Thymus (tissue), 14 donors: ENCODE measurements at places on chromosomes 7 and 10. TPM values are rescaled to one million over a fixed set of nuclear protein-coding genes. Genes with fewer than 3 reads are reported as not detected.
A peak's percentile ranks its signal among the peaks of the same experiment; 100 is the strongest.

DNA sequence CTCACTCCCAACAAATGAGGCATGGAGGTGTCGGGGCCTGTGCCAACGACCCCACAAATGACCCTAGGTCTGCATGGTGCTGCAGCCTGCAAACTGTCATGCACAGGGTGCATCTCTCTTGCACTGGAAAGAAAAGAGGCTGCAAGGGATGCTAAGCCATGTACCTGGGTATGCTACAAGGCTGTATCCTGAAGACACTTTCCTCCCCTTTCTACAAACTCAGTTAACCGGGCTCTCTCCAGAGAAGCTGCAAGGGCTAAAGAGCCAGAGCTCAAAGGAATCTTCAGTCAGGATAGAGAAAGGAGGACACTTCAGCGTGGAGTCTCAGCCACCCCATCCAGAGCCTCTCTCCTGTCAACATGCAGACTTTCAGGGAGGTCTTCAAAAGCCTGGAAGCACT is 449.0 kb downstream of the GRID1 start:
- no peaks in the 10 kb centered on the region for H3K36me3 ChIP-seq

GRCh38 chr7:108093851-108094331 is 36.3 kb downstream of the LAMB4 start:
- H3K27ac ChIP-seq, result no peak overlapping the region
- H3K27me3 ChIP-seq, result no peaks in the 10 kb centered on the region
- DNase-seq, result no peak

DNA sequence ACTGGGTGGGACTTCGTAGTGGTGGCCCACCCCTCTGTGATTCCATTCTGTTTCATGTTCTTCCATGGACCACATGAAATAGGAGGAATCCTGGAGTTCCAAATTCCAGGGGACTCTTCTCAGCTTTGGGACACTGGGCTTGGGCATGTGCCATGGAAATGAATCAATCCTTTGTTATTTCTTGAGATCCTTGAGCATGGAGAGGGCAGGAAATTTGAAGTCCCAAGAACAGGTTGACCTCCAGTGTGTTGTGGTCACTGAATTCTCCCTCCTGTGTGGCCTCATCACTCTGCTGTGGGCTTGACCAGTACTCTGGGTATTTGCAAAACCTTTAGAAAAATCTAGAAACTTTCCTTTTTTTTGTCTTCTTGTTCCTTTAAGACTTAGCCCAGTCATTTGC is 22.7 kb downstream of the TACR2 start:
- no peaks in the 10 kb centered on the region for H3K27me3 ChIP-seq
- H3K27ac ChIP-seq, result no peak overlapping the region
- no peak overlapping the region for H3K4me3 ChIP-seq
- peaks cover 62% of the 10 kb centered on the region for H3K36me3 ChIP-seq
- peaks cover 4% of the 10 kb centered on the region for H3K4me1 ChIP-seq
- DNase-seq, result no peak

DNA sequence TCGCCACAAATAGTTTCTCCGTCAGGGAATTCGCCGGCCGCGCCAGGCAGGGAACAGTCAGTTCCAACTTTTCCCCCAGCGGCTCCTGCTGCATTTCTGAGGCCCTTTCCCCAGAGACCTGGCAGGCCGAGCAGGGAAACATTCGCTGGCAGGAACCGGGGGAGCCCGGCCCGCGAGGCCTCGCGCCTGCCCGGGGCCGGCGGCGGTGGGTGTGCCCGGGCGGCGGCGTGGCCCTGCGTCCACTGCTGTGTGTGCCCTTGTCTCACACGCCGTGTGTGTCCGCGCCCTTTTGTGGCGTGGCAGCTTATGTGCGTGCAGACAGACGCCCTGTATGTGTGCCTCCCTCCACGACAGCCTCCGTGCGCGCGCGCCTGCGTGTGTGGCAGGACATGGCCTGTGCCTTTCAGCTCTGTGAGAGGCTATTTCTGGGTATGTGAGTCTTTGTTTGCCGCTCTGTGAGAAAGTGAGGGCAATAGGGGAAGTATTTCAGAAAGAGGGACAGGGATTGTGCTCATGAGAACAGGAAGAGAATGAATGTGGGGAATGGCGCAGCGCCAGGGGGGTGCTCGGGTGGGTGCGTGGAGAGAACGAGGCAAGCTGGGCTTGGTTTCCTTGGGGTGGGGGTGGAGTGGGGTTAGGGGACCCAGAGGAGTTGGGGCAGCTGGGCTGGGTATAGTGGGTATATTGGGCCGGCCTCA is 689 bp upstream of the SMARCD3 start:
- peaks cover 56% of the 10 kb centered on the region for H3K4me1 ChIP-seq
- H3K4me3 ChIP-seq, result peak overlapping the region; percentile 48
- no peak for DNase-seq
- H3K36me3 ChIP-seq, result no peaks in the 10 kb centered on the region
- H3K27ac ChIP-seq, result no peak overlapping the region

PODXL gene
- 4.1 TPM for polyA plus RNA-seq

EPDR1 gene
- polyA plus RNA-seq, result 7.2 TPM

GRCh38 chr7:83608716-83609115 is 40.2 kb downstream of the SEMA3E start:
- no peaks in the 10 kb centered on the region for H3K4me1 ChIP-seq
- H3K27me3 ChIP-seq, result no peaks in the 10 kb centered on the region

DNA sequence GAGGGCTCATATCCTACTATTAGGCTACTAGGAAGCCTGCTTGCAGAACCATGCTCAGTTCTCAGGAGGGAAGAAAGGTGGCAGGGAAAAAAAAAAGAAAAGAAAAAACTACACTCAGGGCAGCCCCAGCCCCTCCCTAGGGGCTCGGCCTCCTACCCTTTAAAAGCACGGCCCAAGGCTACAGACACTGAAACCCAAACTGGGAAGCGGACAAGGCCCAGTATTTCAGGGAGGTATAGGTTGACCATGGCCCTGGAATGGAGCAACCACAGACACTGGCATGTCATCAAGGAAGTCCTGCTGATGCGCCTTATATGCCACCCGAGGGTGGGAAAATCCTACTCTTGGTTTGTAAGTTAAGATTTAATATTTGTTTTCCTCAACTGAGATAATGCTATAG is 50.8 kb downstream of the DLG5 start:
- no peaks in the 10 kb centered on the region for H3K36me3 ChIP-seq
- H3K4me1 ChIP-seq, result no peaks in the 10 kb centered on the region
- no peak overlapping the region for H3K27ac ChIP-seq
- peaks cover 6% of the 10 kb centered on the region for H3K27me3 ChIP-seq

DNA sequence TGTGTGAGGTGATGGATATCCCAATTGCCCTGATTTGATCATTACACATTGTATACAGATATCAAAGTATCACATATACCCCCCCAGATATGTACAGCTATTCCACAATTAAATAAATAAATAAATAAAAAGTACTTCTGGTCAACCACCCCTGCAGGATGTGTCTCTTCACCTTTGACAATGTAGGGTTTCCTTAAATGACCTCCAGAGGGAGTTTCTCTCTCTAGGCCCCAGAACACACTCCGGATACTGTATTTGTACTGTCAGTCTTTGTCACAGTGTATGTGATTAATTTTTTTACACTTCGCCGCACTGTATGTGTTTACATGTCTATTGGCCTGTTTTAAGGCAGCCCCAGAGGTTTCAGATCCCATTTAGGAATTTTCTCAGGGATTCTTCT is 123.6 kb downstream of the ADCYAP1R1 start:
- no peaks in the 10 kb centered on the region for H3K4me1 ChIP-seq
- H3K36me3 ChIP-seq, result no peaks in the 10 kb centered on the region
- H3K27ac ChIP-seq, result no peak overlapping the region
- no peak for DNase-seq
- no peak overlapping the region for H3K4me3 ChIP-seq
- no peaks in the 10 kb centered on the region for H3K27me3 ChIP-seq

DNA sequence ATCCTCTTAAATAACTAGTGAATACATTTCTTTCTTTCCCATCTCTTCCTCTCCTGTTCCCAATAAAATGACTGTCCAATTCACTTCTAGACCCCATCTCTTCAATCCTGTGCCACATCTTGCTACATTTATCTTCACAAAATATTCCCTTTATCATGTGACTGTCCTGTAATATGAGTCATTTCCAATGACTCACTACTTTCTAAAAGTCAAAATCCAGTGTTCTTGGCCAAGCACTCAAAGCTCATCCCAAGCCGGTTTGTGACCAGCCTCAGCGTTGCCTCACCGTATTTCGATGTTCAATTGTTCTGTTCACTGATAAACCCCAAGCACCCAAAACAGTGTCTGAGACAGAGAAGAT is 104.7 kb downstream of the PARD3 start:
- H3K27me3 ChIP-seq, result no peaks in the 10 kb centered on the region
- DNase-seq, result no peak
- no peak overlapping the region for H3K4me3 ChIP-seq

DNA sequence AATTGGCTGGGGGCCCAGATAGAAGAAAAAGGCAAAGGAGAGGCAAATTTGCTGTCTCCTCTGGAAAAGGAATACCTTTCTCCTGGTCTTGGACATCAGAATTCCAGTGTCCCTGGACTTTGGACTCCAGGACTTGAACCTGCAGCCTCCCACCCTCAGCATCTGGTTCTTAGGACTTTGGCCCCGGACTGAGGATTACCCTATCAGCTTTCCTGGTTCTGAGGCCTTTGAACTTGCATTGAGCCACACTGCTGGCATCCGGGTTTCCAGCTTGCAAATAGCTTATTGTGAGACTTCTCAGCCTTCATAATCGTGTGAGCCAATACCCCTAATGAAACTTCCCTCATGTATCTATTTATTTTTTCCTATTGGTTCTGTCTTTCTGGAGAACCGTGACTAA is 68.3 kb downstream of the DNAH11 start:
- H3K4me3 ChIP-seq, result no peak overlapping the region
- H3K27ac ChIP-seq, result no peak overlapping the region
- no peaks in the 10 kb centered on the region for H3K4me1 ChIP-seq
- DNase-seq, result no peak
- no peaks in the 10 kb centered on the region for H3K36me3 ChIP-seq

TFPI2 gene
- 21.3 TPM for polyA plus RNA-seq

GRCh38 chr7:466465-467191 is 53.0 kb downstream of the PDGFA start:
- H3K4me3 ChIP-seq, result no peak overlapping the region
- H3K4me1 ChIP-seq, result peaks cover 17% of the 10 kb centered on the region
- no peaks in the 10 kb centered on the region for H3K27me3 ChIP-seq
- H3K36me3 ChIP-seq, result no peaks in the 10 kb centered on the region
- no peak for DNase-seq

- H3K36me3 ChIP-seq, result no peaks in the 10 kb centered on the region
- no peaks in the 10 kb centered on the region for H3K4me1 ChIP-seq
- H3K4me3 ChIP-seq, result no peak overlapping the region
- H3K27me3 ChIP-seq, result peaks cover 33% of the 10 kb centered on the region
- peak; percentile 20 for DNase-seq
These were observed 43.7 kb downstream of the ZNF273 start for GRCh38 chr7:64946772-64947171.

DNA sequence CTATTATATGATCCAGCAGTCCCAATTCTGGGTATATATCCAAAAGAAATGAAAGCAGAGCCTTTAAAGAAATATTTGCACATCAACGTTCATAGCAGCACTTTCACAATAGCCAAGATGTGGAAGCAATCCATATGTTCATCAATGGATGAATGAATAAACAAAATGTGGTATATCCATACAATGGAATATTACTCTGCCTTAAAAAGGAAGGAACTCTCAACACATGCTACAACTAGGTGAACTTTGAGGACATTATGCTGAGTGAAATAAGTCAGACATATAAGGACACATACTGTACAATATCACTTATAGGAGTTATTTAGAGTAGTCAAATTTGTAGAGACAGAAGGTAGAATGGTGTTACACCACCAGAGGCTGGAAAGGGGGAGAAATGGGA is 28.0 kb upstream of the ADRB1 start:
- no peaks in the 10 kb centered on the region for H3K27me3 ChIP-seq
- DNase-seq, result no peak
- no peaks in the 10 kb centered on the region for H3K36me3 ChIP-seq
- no peak overlapping the region for H3K4me3 ChIP-seq
- no peak overlapping the region for H3K27ac ChIP-seq

ERVW-1 gene
- polyA plus RNA-seq, result 0.14 TPM

HTR5A gene
- polyA plus RNA-seq, result 2.6 TPM

DNA sequence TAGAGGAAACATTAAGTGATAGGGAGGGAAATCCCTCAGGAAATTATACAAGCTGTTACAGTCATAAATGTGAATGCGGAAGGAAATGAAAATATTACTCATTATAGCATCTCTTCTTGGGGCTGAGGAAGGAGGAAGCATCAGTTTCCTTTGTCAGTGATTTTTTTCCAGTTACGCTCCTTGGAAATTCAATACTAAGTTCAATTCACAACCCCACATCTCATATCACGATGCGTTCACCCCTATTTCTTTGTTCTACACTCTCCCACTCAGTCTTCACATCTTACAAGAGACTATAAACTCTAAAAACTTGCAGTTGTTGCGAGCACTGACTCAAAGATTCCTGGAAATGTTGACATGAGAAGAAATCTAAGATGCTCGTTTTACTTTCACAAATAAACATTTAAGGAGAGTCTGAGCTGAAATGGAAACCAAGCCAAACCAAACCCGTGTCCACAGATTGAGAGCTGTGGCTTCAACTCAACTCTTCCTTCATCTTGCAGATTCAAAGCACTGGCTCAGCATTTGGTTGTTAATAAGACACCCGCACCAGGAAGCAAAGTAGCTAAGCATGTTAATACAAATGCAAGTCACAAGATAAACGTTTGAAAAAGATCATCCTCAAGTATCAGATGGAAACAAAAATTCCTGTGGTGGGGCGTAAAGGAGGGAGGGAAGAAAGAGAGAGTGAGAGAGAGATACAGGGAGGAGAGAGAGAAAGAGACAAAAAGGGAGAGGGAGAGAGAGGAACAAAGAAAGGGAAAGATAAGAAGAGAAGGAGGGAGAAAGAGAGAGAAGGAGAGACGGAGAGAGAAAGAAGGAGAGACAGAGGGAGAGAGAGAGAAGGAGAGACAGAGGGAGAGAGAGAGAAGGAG is 150.0 kb upstream of the RSU1 start:
- peaks cover 6% of the 10 kb centered on the region for H3K4me1 ChIP-seq
- no peaks in the 10 kb centered on the region for H3K27me3 ChIP-seq
- no peaks in the 10 kb centered on the region for H3K36me3 ChIP-seq
- H3K27ac ChIP-seq, result no peak overlapping the region

DNA sequence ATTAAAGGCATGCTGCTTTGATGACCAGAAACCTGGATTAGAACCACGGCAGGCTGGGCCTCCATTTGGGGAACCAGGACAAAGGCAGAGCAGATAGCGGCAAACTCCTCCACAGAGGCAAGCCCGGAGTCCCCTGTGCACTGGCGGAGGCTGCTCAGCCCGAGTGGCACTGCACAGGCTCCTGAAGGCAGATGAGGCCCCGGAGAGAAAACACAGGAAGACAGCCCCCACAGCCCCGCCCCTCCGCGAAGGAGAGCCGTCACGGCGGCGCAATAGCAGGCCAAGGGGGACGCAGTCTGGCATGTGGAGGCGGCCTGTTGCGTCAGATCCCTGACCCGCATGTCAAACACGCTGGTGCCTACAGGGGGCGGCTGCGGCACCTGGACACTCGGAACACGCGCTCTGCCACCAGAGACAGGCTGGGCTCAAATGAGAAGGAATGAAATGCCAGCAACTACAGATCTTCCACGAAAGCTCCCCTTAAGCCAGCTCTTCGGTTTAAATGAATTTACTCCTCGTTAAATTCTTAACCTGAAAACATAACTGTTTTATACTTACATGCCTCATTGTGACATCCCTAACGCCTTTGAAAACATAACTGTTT is 128.5 kb downstream of the MAD1L1 start:
- H3K4me3 ChIP-seq, result no peak overlapping the region
- H3K27ac ChIP-seq, result peak overlapping the region; percentile 12
- H3K36me3 ChIP-seq, result peaks cover 13% of the 10 kb centered on the region

OR2A14 gene
- not detected for polyA plus RNA-seq

NYAP1 gene
- polyA plus RNA-seq, result 0.66 TPM
